Renal cortex interstitium (tissue), 15 donors: ENCODE measurements at places on chromosomes 13 and 19.

- DNase-seq = no peak
Observed at GRCh38 chr13:43520351-43520750, 266.4 kb downstream of the ENOX1 start.

DNA sequence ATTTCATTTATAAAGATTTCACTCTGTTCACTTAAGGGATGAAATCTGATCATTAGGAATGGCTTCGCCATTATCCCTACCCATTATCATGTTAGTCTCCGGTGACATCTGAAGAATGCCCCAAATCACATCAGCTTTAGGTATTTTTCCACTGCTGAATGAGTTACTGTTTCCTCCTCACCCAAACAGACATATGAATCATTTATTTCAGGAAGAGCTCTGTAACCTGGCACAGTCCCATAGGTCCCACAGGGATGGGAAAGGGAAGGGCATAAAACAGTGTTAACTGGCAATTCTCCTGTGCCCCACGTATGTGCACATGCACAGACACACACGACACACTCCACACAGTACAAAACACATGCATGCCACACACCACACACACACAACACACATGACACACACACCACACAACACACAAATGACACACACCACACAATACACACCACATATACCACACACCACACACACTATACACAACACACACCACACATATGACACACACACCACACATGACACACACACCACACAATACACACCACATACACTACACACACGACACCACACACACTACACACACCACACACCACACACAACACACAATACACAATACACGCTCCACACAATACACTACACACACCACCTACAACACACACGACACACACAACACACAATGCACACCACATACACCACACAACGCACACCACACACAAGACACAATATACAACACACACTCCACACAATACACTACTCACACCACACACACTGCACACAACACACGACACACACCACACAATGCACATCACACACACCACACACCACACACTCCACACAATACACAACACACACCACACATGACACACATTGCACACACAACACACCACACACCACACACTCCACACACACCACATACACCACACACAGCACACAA lies 15.4 kb downstream of the TMEM255B start:
- no peak for DNase-seq

DNA sequence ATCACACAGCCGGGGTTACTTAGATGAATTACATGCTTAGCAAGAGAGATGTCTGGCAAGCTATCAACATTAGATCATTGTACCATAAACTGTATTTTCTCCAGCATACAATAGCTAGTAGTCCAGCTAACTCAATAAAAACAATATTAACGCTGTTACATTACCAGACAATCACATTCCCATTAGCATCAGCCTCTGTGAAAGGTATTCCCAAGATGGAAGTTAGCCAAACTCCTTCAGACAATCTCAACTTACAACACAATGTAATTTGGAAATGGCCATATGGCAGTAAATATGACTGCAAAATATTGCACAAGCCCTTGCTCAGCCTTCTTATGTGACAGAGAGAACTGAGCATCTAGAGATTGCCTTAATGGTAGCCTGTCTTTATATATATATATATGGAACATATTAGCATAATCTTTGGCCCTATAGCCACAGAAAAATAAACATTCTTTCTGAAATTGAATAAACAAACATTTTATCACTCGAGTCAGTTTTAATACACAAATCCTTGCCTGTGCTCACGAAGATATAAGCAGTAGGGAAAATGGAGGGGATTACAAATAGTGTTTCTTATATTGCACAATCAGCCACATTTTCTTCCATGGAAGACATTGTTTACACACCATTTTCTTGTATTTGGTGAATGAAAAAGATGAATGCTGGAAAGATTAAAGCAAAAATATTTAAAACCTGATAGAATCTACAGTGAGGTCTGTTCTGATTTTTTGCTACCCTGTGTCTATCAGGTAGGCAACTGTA lies 1060.5 kb downstream of the DIAPH3 start:
- no peak for DNase-seq

DNA sequence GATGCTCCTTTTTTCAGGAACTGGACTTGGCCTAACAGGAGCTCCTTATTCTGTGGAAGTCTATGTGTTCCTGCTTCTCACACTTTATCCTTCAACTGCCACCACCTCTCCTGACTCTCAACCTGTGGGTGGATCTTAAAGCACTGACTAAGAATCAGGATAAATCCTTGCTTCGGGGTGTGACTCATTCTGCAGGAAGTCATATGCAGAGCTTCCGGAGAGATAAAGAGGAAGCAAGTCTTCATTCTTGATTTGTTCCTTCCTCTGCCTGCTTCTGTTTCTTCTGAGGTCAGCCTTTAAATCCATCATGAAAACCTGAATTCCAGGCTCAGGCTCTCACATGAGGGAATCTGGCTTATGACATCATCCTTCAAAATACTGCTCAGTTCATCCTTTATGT lies 137.1 kb upstream of the ATXN8OS start:
- no peak for DNase-seq

- no peak for DNase-seq
Observed at GRCh38 chr13:33606692-33607091, 211.3 kb upstream of the RFC3 start.

DNA sequence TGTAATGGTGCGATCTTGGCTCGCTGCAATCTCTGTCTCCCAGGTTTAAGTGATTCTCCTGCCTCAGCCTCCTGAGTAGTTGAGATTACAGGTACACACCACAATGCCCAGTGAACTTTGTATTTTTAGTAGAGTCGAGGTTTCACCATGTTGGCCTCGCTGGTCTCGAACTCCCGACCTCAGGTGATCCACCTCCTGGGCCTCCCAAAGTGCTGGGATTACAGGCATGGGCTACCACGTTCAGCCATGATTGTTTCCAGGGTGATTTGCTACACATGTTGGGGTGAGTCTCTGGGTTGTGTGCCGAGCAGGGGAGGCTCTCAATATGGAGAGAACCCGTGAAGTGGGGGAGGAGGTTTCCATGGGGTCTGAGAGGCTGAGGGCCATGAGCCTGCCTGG lies 24.8 kb upstream of the CEACAM21 start:
- DNase-seq = no peak
